ENCODE measurements at places on chromosomes 2 and 18.

DNA sequence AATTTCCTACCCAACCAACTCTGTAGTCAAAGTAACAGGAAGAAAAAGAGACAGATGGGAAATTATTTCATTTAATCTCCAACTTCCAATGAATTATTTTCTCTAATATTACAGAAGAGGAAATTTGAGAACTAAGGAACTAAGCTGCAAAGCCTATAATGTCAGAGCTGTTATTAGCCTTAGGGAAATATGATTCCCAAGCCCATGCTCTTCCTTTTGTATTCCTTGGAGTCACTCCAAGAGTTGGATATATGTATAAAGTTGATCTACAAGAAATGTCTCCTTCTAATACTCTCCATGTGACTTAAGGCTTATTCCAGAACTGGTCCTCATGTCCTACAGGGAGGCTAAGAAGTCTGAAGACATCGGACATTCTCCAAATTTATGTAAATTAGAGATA, 31.6 kb upstream of the VWC2L start:
- no peak for DNase-seq

DNA sequence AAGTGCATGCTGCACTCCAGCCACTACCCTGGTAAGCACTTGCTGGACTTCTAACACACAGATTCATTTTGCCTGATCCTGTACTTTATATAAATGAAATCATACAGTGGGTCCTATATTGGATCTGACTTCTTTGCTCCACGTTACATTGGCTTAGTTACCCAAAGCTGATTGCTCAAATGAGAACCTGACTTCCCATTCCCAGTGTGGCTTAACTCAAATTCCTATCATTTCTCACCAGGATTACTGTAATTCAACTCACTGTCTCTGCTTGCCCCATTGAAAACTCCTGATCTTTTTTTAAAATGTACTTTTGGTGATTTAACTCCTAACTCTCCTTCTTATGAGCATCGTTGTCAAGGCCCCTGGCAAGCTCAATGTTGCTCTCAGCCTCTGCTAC, 1.4 kb downstream of the RSAD2 start:
- DNase-seq: no peak

DNA sequence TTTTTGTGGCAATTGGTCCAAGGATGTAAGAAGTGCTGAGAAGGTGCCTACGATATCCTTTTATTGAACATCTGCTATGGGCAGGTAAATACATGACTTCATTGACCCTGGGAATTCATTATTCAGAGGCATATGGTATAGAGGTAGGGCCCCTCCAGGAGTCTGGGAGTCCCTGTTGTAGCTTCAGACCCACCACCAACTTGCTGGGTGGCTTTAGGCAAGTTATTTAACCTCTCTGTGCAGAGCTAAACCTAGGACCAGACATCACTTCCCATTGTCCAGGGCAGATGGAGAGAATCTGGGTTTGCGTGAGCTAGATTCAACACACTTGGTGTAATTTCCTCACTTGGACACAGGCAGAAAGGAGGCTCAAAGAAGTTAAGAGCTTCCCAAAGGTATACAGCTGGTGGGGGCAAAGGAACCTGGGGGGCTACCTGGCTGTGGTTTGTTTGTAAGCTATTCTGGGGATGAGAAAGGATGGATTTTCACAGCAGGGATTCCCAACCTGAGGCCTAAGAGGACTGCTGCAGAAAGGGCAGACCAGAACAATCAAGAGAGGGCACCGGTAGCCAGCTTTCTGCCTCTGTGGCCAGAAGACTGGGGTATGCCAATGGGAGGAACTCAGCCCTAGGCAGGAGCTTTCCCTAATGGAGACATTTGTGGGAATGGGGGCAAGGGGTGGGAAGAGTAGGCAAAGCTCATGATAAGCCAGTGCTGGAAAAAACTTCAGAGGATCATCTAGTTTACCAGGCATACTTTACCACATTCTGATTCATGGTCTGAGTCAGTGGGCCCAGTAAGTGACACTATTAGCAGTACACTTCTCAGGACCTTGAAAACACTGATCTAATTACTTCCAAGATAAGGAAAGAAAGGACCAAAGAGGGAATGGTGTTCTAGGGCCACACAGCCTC, 102.7 kb upstream of the SMAD2 start:
- no peak for DNase-seq

- no peak for DNase-seq
These were observed 134.1 kb upstream of the ITGB6 start for GRCh38 chr2:160334028-160334741.

GRCh38 chr2:164711766-164712138, 90.5 kb upstream of the GRB14 start:
- no peak for DNase-seq

- no peak for DNase-seq
These were observed 51.7 kb upstream of the MYL1 start for GRCh38 chr2:210366675-210367080.

GRCh38 chr18:35311496-35311895, 21.5 kb upstream of the ZSCAN30 start:
- no peak for DNase-seq

DNA sequence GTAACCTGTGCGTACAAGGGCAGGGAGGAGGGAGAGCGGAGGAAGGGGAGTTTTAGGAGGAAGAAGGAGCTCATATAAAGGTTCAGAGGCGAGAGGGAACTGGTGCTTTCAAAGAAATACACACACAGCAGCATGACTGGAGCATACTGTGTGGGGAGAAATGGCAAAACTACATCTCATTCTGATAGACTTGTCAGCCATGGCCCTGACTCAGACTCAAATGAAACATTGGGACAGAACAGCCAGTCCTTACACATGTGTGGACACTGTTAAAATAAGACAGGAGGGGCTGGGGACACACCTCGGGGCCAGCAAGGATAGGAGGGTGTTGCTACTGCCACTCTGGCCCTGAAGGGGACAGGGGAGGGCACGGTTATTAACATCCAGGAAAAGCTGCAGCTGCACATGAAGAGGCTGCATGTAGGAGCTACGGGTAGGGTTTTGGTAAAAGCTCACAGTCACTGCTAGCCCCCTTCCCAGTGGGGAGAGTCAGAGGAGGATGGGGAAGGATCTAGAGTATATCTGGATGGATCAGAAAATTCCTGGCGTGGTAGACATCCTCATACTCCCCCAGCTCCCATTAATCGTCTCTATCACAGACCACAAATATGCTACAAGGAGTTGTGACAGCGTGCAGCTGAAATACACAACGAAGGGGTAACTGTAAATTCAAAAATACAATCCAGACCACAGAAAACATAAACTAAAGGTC, 110.5 kb downstream of the GATA6 start:
- no peak for DNase-seq

DNA sequence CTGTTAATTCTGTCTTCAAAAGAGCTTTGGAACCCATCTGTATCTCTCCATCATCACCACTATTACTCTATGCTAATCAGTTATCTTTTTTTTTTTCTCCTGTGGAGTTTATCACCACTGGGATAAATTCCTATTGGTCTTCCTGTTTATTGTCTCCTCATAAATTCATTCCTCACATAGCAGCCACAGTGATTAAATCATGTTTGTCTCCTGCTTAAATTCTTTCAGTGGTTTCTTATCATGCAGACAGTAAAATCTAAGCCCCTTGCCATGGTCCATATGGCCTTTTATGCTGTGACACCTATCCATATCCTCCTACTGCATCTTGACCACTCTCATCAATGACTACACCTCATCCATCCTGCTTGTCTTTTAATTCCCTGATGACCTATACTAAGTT, 239.8 kb upstream of the ZEB2 start:
- no peak for DNase-seq

Data from stimulated activated CD8-positive, alpha-beta memory T cell treated with anti-CD3 and anti-CD28 coated beads, Interleukin-4, amount 100 ng/mL, for 4 hours (primary cell).